ENCODE measurements at places on chromosomes 5 and 9. TPM values are rescaled to one million over a fixed set of nuclear protein-coding genes. Genes with fewer than 3 reads are reported as not detected.

CCNJL gene
- 15.5 TPM for total RNA-seq

PCDHA1 gene
- not detected for total RNA-seq

DNA sequence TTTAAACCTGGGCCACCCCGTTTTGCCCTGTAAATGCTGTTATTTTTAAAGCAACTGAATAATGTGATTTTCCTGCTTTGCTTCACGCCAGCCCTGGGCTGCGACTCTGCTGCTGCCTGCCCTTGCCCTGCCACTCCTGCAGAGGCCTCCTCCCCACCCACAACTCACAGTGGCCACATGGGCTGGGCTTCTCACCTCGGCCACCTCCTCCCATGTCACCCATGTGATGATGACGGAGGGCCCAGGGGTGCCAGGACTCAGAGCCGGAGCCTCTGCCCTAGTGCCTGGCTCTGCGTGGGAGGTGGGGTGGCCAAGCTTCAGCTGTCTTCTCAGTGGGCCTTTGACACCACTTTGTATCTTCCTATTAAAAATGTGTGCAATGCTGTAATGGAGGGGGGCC lies 48.1 kb upstream of the NKD2 start:
- H3K36me3 ChIP-seq: no peaks in the 10 kb centered on the region
- DNase-seq: no peak

- H3K27ac ChIP-seq: no peak overlapping the region
- no peaks in the 10 kb centered on the region for H3K27me3 ChIP-seq
- H3K4me3 ChIP-seq: no peak overlapping the region
- no peaks in the 10 kb centered on the region for H3K4me1 ChIP-seq
- H3K36me3 ChIP-seq: no peaks in the 10 kb centered on the region
Observed at GRCh38 chr5:158819840-158820620, 279.7 kb downstream of the EBF1 start.

DMRT3 gene
- total RNA-seq: 0.24 TPM

GRCh38 chr5:78320401-78320800 lies 25.9 kb upstream of the AP3B1 start:
- no peaks in the 10 kb centered on the region for H3K36me3 ChIP-seq
- no peaks in the 10 kb centered on the region for H3K27me3 ChIP-seq
- H3K27ac ChIP-seq: no peak overlapping the region
- no peak overlapping the region for H3K4me3 ChIP-seq
- no peaks in the 10 kb centered on the region for H3K4me1 ChIP-seq

CCNI2 gene
- 1.1 TPM for total RNA-seq

DNA sequence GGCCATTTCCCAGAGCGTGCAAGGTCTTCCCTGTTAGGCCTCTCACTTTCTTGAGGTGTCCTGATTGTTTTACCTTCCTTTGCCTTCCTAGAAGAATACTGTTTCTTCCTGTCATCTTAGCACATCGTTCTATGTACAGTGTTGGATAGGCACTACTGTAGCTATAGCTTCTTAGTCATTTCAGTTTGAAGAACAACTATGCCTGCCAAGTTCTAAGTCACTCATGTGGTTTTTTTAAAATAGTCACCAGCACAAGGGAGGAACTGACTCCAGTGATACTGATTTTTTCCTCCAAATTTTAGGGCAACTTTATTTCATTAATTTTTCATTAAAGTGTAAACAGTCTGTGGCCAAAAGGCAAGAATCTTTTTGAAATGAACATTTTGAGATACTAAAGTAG lies 122.4 kb upstream of the NR5A1 start:
- H3K36me3 ChIP-seq: no peaks in the 10 kb centered on the region
- no peak overlapping the region for H3K4me3 ChIP-seq
- no peaks in the 10 kb centered on the region for H3K27me3 ChIP-seq
- no peak for DNase-seq
- H3K4me1 ChIP-seq: no peaks in the 10 kb centered on the region

DNA sequence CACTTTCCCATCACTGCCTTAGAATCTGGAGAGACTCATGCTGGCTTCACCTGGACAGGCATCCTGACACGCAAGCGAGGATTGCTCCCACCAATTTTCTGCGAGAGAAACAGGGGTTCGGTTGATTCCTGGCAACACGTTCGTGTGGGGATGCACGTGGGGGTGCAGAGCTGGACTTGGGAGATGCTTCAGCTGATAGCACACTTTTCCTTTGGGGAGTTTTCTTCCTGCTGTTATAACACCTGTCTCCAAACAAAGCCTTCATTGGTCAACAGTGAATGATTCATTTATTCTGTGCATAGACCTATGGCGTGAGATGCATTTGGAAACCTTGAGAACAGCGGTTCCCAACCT lies 50.0 kb downstream of the ROPN1L start:
- H3K4me3 ChIP-seq: no peak overlapping the region
- peaks cover 15% of the 10 kb centered on the region for H3K4me1 ChIP-seq
- H3K27me3 ChIP-seq: no peaks in the 10 kb centered on the region
- DNase-seq: no peak
- no peak overlapping the region for H3K27ac ChIP-seq
